ENCODE measurements at places on chromosomes 12 and 14. TPM values are rescaled to one million over a fixed set of nuclear protein-coding genes. Genes with fewer than 3 reads are reported as not detected.

TCL1B gene
- not detected for polyA plus RNA-seq

KRT86 gene
- 0.35 TPM for polyA plus RNA-seq

OR4K17 gene
- not detected for polyA plus RNA-seq

ZNF268 gene
- 18.0 TPM for polyA plus RNA-seq

SIX1 gene
- 0.06 TPM for polyA plus RNA-seq

DDN gene
- 2.1 TPM for polyA plus RNA-seq

SERPINA12 gene
- polyA plus RNA-seq = not detected

DCN gene
- polyA plus RNA-seq = 5.0 TPM

CLEC1B gene
- polyA plus RNA-seq = not detected

ZNF385A gene
- 13.4 TPM for polyA plus RNA-seq

GZMH gene
- not detected for polyA plus RNA-seq

CDCA4 gene
- polyA plus RNA-seq = 46.0 TPM

DEGS2 gene
- 1.3 TPM for polyA plus RNA-seq
